ENCODE measurements at places on chromosomes 12 and 14.

GRCh38 chr14:54356172-54356571 lies 40.6 kb upstream of the CDKN3 start:
- no peak for DNase-seq

GRCh38 chr12:127459166-127459565 lies 807.8 kb upstream of the TMEM132C start:
- DNase-seq = no peak

GRCh38 chr14:35964697-35965286 lies 138.7 kb downstream of the BRMS1L start:
- DNase-seq = no peak

DNA sequence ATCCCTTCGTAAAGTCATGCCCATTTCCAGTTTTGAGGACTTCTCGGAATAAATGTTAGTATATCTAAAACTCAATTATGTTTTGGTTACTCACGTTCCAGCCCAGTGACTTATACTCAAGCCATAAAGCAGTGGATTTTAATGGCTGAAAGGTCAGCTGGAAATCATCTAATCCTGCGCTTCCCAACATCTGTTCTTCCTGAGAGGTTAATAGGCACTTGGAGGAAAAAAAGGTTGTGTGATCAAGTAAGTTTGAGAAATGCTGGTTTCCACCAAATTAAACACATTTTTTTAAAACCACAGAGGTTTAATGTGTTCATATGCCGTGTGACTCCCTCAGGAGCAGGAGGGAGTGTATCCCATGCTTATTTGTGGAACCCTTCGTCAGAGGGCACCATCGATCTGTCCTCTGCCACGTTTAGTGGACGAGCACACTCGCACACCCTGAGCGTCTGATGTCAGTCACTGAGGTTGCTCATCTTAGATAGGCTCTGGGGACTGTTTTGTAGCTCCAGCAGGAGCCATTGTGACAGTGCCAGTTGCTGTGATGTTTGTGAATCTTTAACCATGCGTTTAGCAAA lies 41.4 kb downstream of the FBXL14 start:
- DNase-seq = no peak

GRCh38 chr12:6604259-6605029 lies 2.7 kb downstream of the CHD4 start:
- DNase-seq = no peak

DNA sequence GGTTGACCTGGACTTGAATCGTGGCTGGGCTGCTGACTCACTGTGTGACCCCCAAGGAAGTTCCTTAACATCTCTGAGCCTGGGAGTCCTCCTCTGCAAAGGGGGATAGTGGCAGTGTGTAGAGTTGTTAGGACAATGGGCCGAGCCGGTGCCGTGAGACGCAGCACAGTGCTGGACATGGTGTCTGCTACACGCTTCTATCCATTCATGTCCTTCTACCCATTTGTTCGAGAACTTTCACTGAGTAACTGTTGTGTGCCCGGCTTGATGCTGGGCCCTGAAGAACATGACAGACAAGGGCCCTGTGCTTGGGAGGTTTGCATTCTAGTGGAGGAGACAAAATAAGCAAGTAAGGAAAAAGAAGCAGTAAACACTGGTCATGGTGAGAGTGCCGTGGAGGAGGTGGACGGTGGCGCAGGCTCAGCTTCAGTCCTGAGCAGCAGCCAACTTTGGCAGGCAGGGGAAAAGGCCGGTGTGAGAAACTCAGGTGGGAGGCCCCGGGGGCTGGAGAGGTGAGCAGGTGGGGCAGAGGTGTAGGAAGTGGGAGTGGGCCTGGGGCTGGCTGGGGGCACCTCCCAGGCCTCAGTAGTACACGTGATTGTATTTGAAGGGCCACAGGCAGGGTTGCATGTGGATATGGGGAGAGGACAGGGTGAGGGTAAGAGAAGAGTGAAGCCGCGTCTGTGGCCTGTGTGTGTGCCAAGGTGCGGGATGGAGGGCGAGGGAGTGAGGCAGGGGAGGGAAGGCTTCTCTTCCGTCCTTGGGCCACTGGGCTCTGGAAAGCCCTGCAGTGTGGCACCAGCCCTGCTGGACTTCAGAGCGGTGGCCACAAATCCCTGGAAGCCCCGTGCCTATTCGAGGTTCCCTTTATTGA lies 13.8 kb downstream of the VASH1 start:
- DNase-seq = no peak

GRCh38 chr12:102051431-102051965 lies 10.3 kb downstream of the WASHC3 start:
- no peak for DNase-seq

DNA sequence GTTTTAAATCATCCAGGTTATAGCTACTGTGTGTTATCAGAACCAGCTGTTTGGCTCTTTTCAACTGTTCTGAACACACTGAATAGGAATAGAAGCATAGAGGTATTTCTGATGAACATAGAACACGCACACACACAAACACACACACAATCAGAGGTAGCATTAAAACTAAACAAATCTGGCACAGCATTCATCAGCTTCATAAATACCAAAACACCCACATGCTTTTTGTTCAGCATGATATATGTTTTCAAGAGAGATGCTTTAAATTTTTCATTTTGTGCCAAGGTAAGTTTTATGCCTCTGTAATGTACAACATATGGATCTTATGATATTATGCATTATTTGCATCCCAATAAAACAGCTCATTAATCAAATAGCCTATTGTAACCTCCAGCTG lies 208.6 kb downstream of the GALC start:
- no peak for DNase-seq

GRCh38 chr12:94831081-94831751 lies 172.3 kb downstream of the NDUFA12 start:
- no peak for DNase-seq

DNA sequence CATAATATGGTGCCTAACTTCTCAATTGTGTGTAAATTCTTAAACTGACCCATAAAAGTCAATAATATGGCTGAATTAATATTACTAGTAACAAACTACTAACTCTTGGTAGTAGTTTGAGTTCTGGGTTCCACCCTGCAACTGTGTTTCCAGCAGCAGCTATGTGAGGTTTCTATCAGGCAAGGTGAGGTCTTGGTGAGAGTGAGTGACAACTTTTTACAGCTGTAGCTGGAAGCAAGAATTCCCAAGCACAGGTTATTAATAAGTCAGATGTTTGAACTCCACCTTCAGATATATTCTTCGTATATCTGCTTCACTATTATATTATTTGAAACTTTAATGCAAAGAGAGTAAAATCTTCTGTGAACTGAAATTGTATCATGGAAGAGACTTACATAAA lies 43.8 kb downstream of the MAP4K5 start:
- DNase-seq = no peak

DNA sequence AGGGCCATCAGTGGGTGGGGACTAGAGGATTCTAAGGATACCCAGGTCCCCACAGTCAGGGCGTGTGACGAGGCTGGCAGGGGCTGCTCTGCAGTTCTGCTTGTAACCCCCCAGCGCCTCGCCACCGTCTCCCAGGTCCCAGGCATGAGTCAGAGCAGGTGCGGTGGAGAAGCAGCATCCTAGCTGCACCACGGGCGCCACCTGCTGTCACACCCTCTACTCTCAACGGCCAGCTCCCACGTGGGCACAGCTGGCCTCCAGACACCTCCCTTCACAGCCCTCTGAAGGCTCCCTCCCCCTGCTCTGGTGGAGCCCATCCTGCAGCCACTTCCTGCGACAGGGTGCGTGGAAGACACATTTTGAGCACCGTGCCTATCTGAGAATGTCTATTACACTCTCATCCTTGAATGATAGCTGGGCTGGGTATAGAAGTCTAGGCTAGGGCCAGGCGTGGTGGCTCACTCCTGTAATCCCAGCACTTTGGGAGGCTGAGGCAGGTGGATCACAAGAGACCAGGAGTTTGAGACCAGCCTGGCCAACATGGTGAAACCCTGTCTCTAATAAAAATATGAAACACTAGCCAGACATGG lies 6.9 kb upstream of the NUDT14 start:
- DNase-seq = no peak

GRCh38 chr14:100673085-100673806 lies 53.4 kb upstream of the DLK1 start:
- DNase-seq = no peak

GRCh38 chr14:68672609-68673285 lies 120.1 kb downstream of the ZFP36L1 start:
- DNase-seq = no peak

- no peak for DNase-seq
These were observed 354.9 kb downstream of the DIO2 start for GRCh38 chr14:79856381-79856780.

DNA sequence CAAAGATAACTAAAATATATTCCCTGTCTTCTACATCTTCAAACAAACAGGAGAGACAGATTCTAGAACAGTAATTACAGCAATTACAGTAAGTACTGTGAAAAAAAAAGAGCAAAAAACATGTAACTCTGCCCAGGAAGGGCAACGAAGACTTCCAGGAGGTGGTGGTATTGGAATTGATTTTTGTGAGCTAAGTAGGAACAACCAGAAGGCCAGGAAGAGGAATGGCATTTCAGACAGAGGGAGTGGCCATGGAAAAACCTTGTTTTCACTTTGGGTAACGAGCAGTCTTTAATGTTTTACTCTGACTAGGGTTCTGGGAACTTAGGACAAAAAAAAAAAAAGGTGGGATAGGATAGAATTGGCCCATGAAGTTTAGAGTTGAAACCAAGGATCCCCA lies 196.3 kb upstream of the PLEKHG7 start:
- no peak for DNase-seq

- DNase-seq = no peak
These were observed 20.4 kb downstream of the VASH1 start for GRCh38 chr14:76781648-76782051.

GRCh38 chr14:65422088-65422834 lies 9.7 kb downstream of the FUT8 start:
- DNase-seq = no peak

DNA sequence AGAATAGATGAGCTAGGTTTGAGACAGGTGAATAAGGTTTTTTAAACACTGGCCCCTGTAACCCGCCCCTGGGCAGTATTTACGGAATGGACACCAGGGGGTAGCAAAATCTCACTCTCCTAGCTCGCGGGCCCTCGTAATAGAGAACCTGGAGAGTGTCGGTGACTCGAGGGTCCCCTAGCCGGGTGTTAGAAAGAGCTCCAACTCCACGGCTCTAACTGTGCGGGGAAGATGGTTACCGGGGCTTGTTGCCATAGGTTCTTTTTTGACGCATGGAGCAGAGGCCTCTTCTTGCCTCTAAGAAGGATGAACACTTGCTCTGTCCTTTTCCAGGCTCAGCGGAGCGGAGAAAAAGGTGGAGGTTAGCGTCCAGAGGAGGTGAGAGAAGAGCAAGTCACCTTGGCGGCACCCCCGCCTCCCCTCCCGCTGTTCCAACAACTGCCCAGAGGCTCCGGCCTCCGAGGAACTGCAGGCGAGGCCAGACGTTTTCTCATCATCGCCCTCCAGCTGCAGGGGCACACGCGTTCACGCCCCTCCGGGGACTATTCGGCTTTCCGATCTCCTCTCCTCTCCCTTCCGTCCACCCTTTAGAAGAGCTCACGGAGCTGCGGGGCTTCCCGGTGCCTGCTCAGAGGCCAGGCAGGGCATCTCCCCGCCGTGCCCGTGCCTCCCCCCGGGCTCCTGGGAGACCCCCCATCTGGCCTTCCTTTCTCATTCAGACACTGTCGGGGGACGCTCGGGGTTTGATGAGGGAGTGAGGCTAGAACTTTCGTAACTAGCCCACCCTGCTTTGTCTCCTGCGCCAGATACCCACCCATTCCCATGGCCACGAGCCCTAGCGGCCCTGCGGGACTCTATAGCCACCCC lies 1.4 kb upstream of the ARHGEF40 start:
- DNase-seq = peak; percentile 57

DNA sequence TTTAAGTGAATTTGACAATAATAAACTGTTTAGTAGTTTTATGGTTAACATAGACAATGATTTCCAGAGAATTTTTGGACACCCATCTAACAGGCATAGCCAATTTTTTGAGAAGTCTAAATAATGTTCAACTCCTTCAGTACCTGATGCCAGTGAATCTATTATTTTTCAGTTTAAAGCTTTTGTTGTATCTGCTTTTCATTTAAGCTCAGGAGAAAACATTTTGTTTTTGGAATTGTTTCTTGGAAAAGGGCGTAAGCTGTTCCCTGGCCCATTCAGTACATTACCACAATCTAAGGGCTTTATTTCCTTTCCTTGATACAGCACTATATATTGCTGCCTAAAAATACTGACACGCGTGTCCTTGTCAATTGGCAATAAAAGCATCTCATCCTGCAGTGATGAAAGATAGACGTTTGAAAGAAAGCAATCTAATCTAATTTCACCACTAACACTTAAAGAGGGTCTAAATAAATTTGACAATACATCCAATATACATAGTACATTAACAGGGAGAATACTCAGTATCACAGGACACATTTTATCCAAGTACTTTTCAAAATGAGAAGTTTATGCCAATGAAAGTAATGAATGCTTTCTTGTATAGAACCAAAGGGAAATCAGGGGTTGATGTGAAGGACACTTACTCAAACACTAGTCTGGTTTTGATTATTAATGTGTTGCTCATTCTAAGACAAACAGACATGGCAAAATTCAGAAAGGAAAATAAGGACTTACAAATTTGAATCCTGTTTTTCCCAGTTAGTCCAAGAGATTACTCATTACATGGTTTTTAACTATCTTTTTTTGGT lies 104.2 kb upstream of the LGR5 start:
- no peak for DNase-seq

DNA sequence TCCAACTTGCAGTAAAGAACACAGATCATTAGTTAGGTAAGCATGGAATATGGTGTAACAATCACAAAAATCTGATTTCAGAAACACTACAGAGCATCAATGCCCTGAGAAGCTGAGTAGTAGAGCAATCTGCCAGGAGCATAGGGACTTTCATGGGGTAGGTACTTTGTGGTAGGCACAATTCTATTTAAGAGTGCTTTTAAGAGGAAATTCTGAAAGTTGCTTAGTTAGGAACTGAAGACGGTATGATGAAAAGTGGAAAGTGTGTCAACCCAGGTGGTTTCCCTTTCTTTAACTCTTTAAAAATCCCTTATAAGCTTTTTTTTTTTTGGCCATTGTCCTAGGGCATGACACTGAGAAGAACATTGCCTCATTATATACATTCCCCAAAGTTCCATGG lies 535.7 kb upstream of the FBXO33 start:
- no peak for DNase-seq

DNA sequence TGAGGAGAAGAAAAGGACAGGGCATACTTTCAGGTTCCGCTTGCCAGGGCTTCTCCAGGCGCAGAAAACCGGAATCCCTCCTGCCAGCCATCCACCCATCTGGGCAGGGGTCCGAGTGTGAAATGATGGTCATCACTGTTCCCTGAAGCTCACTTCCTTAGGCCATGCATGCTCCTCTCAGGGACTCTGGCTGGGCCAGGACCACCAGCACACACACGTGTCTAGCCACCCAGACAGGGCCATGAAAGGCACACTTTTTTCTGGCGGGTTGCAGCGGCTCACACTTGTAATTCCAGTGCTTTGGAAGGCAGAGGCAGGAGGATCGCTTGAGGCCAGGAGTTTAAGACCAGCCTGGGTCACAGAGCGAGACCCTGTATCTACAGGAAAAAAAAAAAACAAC lies 1.5 kb downstream of the TCL1A start:
- DNase-seq = no peak

DNA sequence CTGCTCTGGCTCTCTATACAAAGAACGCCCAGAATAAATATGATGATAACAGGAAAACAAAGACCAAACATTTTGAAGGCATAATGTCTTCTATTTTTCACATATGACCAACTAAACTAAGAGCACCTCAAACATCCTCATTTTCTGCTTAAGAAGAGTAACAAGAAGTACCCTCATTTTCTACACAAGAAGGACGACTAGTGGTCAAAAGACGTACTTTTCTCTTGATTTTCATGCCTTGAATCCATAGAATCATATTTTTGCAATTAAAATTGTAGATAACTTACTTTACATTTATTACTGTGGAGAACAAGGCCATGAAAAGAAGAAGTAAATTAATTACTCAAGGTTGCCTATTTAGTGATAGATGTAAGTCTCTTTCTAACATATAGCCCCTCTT lies 358.6 kb downstream of the DUSP6 start:
- DNase-seq = no peak

Measured in neural crest cell (in vitro differentiated cells).